Activated CD4-positive, alpha-beta T cell treated with anti-CD3 and anti-CD28 coated beads for 36 hours (primary cell): ENCODE measurements at places on chromosomes 11 and 22. TPM values are rescaled to one million over a fixed set of nuclear protein-coding genes. Genes with fewer than 3 reads are reported as not detected.

GRK3 gene
- total RNA-seq, result 9.2 TPM

OR5A1 gene
- total RNA-seq, result not detected

JAML gene
- 193 TPM for total RNA-seq

DDX10 gene
- 50.9 TPM for total RNA-seq

OR2AT4 gene
- total RNA-seq, result not detected

MUC6 gene
- not detected for total RNA-seq

SLC6A5 gene
- not detected for total RNA-seq

RFPL2 gene
- total RNA-seq, result not detected

GRIK4 gene
- total RNA-seq, result not detected

MEN1 gene
- total RNA-seq, result 38.5 TPM

OR52E8 gene
- not detected for total RNA-seq

PTPRCAP gene
- total RNA-seq, result 80.1 TPM

OR4A15 gene
- not detected for total RNA-seq

PRODH gene
- not detected for total RNA-seq

HBD gene
- not detected for total RNA-seq

ANGPTL5 gene
- not detected for total RNA-seq

RAG1 gene
- total RNA-seq, result 0.30 TPM

SFI1 gene
- total RNA-seq, result 234 TPM

IRAG1 gene
- not detected for total RNA-seq

RASD2 gene
- total RNA-seq, result 0.09 TPM

RAC2 gene
- total RNA-seq, result 692 TPM

SOX6 gene
- not detected for total RNA-seq

APIP gene
- 43.7 TPM for total RNA-seq

SYTL2 gene
- 6.8 TPM for total RNA-seq

HEPACAM gene
- not detected for total RNA-seq

SERPING1 gene
- total RNA-seq, result 0.87 TPM

LGR4 gene
- total RNA-seq, result 0.19 TPM

VSIG2 gene
- not detected for total RNA-seq

ARHGEF17 gene
- total RNA-seq, result 0.05 TPM

LMF2 gene
- 49.4 TPM for total RNA-seq

CALCA gene
- not detected for total RNA-seq

PKNOX2 gene
- not detected for total RNA-seq

SYNGR1 gene
- total RNA-seq, result 0.89 TPM

ASRGL1 gene
- 1.2 TPM for total RNA-seq

PNPLA3 gene
- total RNA-seq, result 0.54 TPM

APOA5 gene
- total RNA-seq, result not detected

MMP8 gene
- not detected for total RNA-seq

MS4A6A gene
- not detected for total RNA-seq

RSF1 gene
- 59.2 TPM for total RNA-seq

TUBA8 gene
- total RNA-seq, result 1.9 TPM

SBF1 gene
- 97.6 TPM for total RNA-seq

APOBEC3B gene
- total RNA-seq, result 8.0 TPM

HEPHL1 gene
- total RNA-seq, result not detected

TEX12 gene
- 0.32 TPM for total RNA-seq

POU2AF2 gene
- not detected for total RNA-seq

TMEM45B gene
- 3.1 TPM for total RNA-seq

FAM180B gene
- total RNA-seq, result 0.11 TPM

TYR gene
- total RNA-seq, result not detected

UCP2 gene
- total RNA-seq, result 259 TPM

P4HA3 gene
- not detected for total RNA-seq

IGLL1 gene
- total RNA-seq, result not detected

SCGB1A1 gene
- total RNA-seq, result not detected

CASP12 gene
- total RNA-seq, result not detected
